ENCODE measurements at places on chromosomes 5 and 9. TPM values are rescaled to one million over a fixed set of nuclear protein-coding genes. Genes with fewer than 3 reads are reported as not detected.

Gene FOXD4L6
- not detected for total RNA-seq

Gene FYB1
- 14.4 TPM for total RNA-seq

Gene CDH18
- total RNA-seq, result not detected

Gene SLCO6A1
- not detected for total RNA-seq

Gene FAM170A
- not detected for total RNA-seq

Gene ADCY2
- total RNA-seq, result not detected

Gene TAF11L10
- total RNA-seq, result not detected

Gene GDF9
- 0.14 TPM for total RNA-seq

Gene PCDHB3
- not detected for total RNA-seq

Gene SPATA31E1
- not detected for total RNA-seq

Gene SLC6A18
- not detected for total RNA-seq

Gene ANKRD18A
- total RNA-seq, result 13.1 TPM

Gene PCAT7
- total RNA-seq, result 0.46 TPM

Gene MYMK
- not detected for total RNA-seq

Gene SPATA31A3
- not detected for total RNA-seq

Gene PCDHB9
- total RNA-seq, result 0.26 TPM

Gene IL13
- not detected for total RNA-seq

Gene TYRP1
- total RNA-seq, result not detected

Gene IFNA21
- total RNA-seq, result not detected
